Spleen (tissue), 13 donors: ENCODE measurements at places on chromosomes 16 and 17.
A peak's percentile ranks its signal among the peaks of the same experiment; 100 is the strongest.

DNA sequence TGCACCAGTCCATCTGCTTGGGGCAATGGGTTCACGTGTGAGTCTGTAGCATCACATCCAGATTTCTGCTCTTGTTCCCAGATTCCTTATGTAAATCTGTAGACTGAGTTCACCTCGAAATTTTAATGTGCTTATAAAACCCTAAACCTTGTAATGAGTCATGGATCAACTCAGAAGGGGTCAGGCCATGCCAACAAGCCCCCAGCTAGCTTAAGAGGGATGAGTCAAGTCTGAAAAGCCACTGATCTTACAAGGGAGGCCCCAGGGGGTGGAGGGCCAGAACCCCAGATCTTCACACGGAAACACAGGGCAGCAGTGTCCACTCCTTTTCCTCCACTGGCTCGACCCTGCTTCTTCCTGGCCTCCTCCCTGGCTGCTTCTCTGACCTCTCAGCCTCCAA lies 399.1 kb upstream of the CDH5 start:
- DNase-seq = no peak

- peak; percentile 50 for DNase-seq
Measured at GRCh38 chr16:12576878-12577277, 226.8 kb downstream of the CPPED1 start.

GRCh38 chr17:80766290-80766855 lies 221.7 kb downstream of the RPTOR start:
- DNase-seq = no peak

- no peak for DNase-seq
Measured at GRCh38 chr17:19248151-19248927, 11.2 kb downstream of the EPN2 start.

- no peak for DNase-seq
Measured at GRCh38 chr17:57357830-57358430, 101.6 kb downstream of the MSI2 start.

DNA sequence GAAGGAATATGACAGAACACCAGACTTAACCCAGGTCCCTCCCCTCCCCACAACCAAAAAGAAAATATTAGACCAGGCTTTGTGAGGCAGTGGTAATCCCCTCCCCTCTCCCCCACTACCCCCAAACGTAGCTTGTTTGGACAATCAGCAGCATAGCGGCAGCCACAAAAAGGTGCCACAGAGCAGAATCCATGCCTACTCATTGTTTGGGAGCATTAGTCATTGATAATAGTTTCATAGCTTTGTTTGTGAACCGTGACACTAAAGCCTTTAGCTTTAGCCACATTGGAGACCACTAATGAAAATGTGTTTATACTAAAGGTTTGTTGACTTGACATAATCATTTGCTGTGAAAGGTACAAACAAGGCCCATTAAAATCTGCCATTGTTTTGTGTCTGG lies 65.1 kb downstream of the NUP93 start:
- DNase-seq = no peak

GRCh38 chr17:65292430-65292829 lies 155.3 kb downstream of the RGS9 start:
- DNase-seq = no peak

DNA sequence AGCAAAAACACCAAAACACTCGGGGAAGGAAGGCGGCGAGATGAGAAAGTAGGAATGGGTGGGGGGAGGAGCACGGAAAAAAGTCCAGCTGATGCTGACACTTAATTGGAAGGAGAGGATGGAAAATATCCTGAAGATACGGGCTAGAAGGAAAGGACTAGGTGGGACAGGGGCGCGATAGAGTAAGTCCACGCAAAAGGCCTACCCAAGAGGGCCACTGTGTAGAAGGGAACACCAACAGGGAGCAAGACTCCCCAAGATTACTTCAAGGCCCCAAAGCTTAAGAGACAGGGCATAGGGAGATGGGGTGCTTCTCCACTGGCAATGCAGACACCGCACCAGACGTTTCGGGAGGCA lies 736 bp downstream of the APPBP2 start:
- DNase-seq = no peak

GRCh38 chr16:49129935-49130334 lies 151.7 kb downstream of the CBLN1 start:
- DNase-seq = no peak

- DNase-seq = no peak
Measured at GRCh38 chr17:8649157-8650118, 18.9 kb upstream of the MYH10 start.

GRCh38 chr17:42438600-42439567 lies 15.8 kb upstream of the CAVIN1 start:
- peak; percentile 81 for DNase-seq

GRCh38 chr17:2853283-2854142 lies 57.3 kb downstream of the RAP1GAP2 start:
- peak; percentile 82 for DNase-seq

- DNase-seq = peak; percentile 91
Measured at GRCh38 chr16:81445143-81445961, 744 bp downstream of the CMIP start.

- DNase-seq = peak; percentile 29
Measured at GRCh38 chr16:8846401-8846932, 22.3 kb downstream of the CARHSP1 start.

DNA sequence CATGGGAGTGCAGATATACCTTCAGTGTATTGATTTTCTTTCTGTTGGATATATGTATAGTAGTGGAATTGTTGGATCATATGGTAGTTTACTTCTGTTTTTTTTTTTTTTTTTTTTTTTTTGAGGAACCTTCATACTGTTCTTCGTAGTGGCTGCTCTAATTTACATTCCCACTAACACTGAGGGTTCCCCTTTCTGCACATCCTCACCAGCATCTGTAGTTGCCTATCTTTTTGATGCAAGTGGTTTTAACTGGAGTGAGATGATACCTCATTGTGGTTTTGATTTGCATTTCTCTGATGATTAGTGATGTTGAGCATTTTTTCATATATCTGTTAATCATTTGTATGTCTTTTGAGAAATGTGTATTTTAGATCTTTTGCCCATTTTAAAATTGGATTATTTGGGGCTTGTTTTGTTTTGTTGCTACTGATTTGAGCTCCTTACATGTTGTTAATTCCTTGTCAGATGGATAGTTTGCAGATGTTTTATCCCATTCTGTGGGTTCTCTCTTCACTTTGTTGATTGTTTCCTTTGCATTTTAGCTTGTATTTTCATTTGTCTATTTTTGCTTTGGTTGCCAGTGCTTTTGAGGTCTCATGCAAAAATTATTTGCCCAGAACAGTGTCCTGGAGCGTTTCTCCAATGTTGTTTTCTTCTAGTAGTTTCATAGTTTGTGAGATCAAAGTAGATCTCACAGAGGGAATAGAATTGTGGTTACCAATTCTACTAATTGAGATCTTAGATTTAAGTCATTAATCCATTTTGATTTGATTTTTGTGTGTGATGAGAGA lies 25.0 kb upstream of the BCAS3 start:
- DNase-seq = no peak

GRCh38 chr17:5665164-5665563 lies 80.9 kb upstream of the NLRP1 start:
- no peak for DNase-seq

- no peak for DNase-seq
Measured at GRCh38 chr17:67157732-67158639, 87.0 kb downstream of the HELZ start.

GRCh38 chr16:5045499-5046115 lies 11.9 kb upstream of the NAGPA start:
- DNase-seq = peak; percentile 18

GRCh38 chr17:9308069-9308468 lies 267.6 kb downstream of the STX8 start:
- DNase-seq = no peak

DNA sequence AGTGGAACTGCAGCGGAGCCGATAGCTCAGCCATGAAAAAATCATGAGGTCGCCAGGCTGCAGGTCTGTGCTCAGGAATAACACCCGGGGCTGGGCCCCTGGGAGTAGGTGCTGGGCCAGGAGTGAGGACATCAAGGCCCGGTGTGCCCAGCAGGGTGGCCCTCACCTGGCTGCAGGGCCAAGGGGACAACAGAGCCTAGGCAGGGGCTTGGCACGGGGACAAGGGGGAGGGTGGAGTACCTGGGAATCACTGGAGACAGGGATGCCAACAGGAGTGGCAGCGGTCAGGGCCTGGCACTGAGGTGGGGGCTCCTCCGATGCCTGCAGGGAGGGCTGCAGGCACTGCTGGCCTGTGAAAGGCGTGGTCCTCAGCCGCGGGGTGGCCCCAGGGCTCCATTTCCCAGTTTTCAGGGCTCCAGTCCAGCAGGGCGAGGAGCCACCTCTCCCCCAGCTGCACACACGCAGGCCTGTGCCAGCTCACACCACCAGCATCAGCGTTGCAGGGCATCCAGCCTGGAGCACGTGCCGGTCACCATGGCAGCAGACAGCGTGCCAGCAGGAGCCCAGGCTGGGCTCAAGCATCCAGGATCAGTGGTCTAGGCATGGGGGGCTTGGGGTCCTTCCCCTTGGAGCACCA lies 4.7 kb upstream of the FSCN2 start:
- no peak for DNase-seq

- no peak for DNase-seq
Measured at GRCh38 chr17:48545022-48545375, at the start of gene HOXB2. Gene HOXB2 (minus strand): TSS chr17:48545109. CDS start chr17:48544911, 198 bp downstream.

DNA sequence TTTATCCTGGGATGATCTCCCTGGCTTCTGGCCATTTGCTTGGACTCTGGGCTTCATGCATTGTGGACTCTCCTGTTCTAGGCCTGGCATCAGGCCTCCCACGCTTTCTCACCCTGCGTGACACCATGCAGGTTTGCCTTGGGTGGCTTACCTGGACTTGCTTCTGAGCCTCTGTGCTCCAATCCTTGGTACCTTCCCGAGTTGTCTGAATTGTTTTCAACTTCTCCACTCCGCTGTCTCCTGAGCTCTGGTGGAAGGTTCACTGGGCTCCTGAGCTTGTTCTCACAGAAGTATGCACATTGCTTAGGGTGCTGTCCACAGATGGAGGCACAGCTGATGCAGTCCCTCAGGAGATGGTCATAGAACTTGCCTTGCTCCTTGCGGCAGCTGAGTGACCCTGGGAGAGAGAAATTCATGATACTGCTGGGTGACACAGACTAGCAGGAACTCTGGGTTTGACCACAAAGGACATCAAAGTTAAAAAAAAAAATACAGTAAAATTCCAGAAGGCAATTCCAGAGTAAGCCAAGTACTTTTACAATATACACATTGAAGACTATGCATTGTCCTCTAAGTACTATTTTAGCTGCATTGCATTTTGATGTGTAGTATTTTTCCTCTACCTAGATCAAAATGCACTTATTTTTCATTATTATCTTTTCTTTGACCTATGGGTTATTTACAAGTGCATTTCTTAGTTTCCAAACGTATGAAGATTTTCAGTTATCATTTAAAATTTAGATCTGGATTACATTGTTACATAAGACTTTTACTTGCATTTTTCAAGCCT lies 23.1 kb downstream of the TNFRSF13B start:
- DNase-seq = peak; percentile 52

- DNase-seq = no peak
Measured at GRCh38 chr16:14331020-14331419, 259.9 kb downstream of the MRTFB start.

- no peak for DNase-seq
Measured at GRCh38 chr16:455453-455852, 30.0 kb downstream of the RAB11FIP3 start.

DNA sequence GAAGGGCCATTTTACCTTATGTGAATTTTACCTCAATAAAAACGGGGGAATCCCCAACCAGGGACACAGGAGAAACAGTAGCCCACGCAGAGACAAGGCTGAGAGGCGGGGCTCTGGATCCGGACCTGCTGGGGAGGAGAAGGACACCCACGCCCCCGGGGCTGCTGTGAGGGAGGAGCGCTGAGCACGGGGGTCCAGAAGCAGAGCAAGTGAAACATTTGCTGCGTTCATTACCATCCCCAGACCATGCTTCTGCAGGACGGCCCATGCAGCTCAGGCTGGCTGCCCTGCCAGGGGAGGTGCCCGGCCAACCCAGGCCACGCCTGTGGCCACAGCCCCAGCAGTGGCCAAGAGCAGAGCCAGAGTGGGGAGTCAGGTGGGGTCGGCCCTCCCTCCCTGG lies 50.0 kb downstream of the KCNJ18 start:
- DNase-seq = no peak

DNA sequence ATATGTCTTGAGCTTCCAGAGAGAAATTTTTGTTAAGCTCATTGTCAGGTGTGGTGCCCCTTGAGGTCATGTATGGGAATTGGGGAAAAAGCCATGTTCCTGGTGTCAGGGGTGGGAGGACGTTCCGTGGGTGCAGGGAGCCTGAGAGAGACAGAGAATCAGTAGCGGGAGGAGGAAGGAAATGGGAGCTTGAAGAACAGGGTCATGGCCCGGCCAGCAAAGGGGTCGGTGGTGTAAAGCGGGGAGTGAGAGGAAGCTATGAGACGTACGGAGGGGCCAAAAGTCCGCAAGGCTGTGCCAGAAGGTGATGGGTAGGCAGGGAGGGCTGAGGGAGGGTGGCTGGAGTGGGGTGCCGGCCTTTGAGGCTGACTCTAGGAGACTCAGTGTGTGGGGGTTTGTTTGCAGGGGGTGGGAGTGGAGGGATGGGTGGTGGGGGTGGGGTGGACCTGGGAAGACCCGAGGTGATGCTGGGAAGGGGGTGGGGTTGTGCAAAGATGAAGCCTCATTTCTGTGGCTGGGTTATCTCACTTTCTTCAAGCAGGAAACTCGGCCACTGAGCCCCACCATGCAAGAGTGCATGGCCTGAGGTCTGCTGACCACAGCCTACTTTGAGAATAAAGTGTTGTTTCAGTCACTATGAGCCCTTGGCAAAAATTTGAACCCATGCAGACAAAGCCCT lies 63.6 kb downstream of the PLCG2 start:
- DNase-seq = no peak

- DNase-seq = no peak
Measured at GRCh38 chr17:2444382-2444781, 43.5 kb upstream of the MNT start.

- DNase-seq = no peak
Measured at GRCh38 chr16:57412584-57412983, 8.0 kb downstream of the CCL17 start.

DNA sequence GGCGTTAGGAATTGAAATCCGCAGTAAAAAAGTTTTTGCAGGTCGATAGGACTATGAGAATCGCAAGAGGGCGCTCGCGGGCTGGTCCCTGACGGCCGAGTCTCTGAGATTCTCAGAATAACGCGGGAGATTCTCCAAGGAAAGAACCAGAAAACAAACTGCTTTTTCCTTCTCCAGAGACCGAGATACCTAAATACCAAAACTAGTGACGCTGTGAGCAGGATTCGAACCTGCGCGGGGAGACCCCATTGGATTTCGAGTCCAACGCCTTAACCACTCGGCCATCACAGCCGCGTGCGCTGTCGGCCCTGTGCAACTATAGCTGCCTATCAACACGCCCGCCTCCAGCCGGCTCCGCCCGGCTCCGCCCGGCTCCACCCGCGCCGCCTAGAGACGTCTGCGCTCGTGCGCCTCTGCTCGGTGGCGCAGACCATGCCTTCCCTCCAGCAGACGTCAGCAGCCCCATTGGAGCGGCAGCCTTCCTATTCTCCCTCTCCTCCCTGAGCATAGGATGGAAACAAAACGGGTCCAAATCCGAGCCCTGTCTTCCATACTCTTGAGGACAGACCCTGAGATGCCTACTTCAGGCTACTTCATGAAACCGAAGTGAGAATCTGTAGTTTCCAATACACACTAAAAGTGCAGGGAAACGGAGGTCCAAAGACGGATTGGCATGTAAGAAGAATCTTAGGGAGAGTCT lies 13.4 kb downstream of the PER1 start:
- DNase-seq = peak; percentile 97
